ENCODE measurements at places on chromosomes 5 and 9.
A peak's percentile ranks its signal among the peaks of the same experiment; 100 is the strongest.

- DNase-seq = no peak
Measured at GRCh38 chr5:116371935-116372334, 202.7 kb downstream of the SEMA6A start.

DNA sequence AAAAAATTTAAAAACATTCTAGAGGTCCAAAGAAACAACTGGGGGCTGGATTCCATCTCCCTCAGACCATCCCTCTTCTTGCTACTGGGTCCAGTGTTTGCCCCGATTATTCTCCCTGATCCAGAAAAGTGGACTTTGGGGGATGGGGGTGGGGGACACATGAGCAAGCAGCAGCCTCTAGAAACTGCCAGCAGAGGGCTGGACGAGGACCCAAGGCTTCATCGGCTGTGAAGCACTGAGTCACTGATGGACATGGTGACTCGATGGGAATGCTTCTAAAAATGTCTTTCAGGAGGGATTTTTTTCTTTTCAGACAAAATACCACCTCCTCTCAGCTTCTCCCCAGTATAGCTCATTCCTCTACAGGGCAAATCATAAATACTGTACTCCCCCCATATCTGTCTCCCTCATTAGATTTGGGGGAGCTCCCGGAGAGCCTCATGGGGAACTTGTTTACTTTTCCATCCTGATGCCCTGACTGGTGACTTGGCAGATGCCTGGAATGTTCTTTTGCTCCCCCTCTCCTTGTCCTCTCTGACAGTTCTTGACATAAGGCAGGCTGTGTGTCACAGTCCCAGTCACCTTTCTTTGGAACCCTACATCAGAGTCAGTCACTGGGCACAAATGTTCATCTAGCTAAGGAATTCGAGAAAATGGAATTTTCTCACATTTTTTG is 67.2 kb upstream of the STC2 start:
- DNase-seq = no peak

GRCh38 chr5:36414869-36415282 is 113.2 kb upstream of the RANBP3L start:
- DNase-seq = no peak

- DNase-seq = peak; percentile 19
Measured at GRCh38 chr5:155728857-155729683, 597.9 kb upstream of the SGCD start.

DNA sequence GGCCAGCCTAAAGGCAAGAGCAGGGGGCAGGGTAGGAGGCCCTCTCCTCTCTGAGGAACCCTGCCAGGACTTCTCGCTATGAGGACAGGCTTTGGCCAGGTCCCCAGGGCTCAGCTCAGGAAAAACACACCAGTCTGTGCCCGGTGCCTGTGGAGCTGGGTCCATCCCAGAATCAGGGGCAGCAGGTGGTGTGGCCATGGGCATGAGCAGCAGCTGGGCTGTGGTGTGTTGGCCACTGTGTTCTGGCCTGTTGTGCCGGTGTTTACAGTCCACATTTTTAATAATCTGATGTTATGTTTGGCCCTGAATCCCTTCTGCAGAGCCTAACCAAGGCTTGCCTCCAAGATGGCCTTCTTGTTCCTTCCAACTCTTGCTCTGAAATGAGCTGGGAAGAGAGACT is 77.0 kb downstream of the FGF18 start:
- no peak for DNase-seq

GRCh38 chr5:107542428-107542827 is 128.3 kb downstream of the EFNA5 start:
- DNase-seq = no peak

- no peak for DNase-seq
Measured at GRCh38 chr5:139757727-139758509, 37.7 kb upstream of the PSD2 start.

GRCh38 chr5:117433818-117434217 is 859.2 kb upstream of the SEMA6A start:
- DNase-seq = no peak

GRCh38 chr9:129498451-129499384 is 122.2 kb downstream of the C9orf50 start:
- DNase-seq = no peak

DNA sequence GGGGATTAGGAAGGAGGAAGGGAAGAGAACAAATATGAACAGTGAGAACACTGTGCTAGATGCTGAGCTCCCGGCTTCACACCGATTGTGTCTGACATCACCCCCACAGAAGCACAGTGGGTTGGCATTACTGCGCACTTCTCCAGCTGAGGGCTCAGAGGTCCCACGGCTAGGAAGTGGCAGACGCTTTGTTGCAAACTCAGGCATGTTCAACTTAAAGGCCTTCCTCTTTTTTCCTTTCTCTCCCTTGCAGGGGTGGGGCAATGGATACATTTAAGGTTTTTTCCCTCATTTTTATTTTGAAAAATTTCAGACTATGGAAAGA is 15.5 kb upstream of the SHB start:
- no peak for DNase-seq

GRCh38 chr5:134255418-134256150 is 29.7 kb upstream of the PPP2CA start:
- DNase-seq = no peak

GRCh38 chr9:115513148-115513547 is 395.2 kb upstream of the TNC start:
- no peak for DNase-seq

GRCh38 chr9:136110082-136111061 is 8.3 kb downstream of the TMEM250 start:
- peak; percentile 70 for DNase-seq

- DNase-seq = no peak
Measured at GRCh38 chr5:98798371-98798770, 24.9 kb downstream of the RGMB start.

DNA sequence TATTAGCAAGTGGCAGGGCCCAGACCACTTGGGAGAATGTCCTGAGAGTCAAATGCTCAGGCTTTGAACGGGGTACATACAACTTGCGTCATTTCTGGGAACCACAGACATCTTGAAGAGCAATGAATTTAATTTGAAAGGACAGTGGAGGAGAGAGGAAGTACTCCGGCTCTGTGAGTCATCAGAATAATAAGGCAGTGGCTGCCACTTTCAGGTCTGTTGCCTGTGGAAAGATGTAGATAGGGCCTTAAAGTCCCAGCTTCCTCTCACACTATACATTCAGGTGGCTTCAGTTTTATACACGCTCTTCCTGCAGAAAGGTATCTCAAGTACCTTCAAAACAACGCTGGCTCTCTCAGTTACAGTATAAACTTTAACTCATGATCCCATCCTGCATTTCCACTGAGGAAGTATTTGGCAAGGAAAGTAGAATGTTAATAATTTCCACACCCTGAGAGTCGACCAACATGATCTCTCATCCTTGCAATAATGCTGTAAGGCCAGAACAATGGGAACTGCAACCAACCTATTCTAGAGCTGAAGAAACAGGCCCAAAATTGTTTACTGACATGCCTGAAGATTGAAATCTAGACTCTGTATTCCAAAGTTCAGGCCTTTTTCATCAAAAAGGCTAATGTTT is 6.8 kb upstream of the PRUNE2 start:
- DNase-seq = peak; percentile 18

GRCh38 chr9:112044186-112044585 is 130.9 kb downstream of the SUSD1 start:
- DNase-seq = no peak
